ENCODE measurements at places on chromosomes 12 and 14.

GRCh38 chr14:83924259-83924658 is 1605.7 kb upstream of the FLRT2 start:
- ATAC-seq, result no peak

GRCh38 chr12:57191410-57191809 is 25.2 kb upstream of the NXPH4 start:
- ATAC-seq, result no peak

- ATAC-seq, result no peak
Measured at GRCh38 chr14:87745507-87746118, 247.4 kb downstream of the GALC start.

- ATAC-seq, result peak; percentile 90
Measured at GRCh38 chr14:57066887-57067513, 201.7 kb downstream of the EXOC5 start.

DNA sequence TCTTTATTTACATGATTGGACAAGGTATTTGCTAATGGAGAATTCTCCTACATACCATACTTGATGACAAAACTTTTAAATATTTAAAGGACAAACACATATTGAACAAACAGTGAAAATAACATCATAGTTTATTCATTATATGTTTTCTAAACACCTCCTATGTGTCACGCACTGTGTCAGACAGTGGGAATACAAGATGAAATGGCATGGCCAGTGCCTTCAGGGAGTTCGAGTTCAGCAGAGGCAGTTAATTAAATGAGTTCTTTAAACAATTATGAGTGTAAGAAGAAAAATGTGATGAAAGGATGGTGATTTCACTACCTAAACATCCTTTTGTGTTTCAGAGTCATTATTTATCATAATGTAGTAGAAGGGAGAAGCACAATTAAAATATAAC is 159.8 kb downstream of the KCNH5 start:
- ATAC-seq, result no peak

DNA sequence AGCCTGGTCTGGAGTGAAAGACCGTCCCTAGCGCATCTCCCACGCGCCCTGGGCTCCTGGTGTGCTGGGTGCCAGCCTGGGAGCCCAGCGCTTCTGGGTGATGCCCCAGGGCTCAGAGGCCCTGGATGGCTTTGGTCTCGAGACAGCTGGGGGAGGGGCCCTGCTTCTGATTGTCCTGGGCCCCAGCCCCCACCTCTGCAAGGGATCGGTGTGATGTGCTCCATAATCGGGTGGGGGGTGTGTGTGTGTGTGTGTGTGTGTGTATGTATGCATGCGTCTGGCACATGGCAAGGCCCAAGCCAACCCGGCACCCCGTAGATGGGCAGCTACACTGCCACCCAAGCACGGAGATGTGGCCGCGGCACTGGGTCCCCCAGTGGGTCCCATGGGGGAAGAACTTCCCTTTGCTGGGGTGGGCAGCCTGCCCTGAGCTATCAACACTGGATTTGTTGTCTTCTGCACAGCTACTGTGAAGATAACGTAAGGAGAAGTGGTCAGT is 3.1 kb downstream of the ZBTB42 start:
- no peak for ATAC-seq

- no peak for ATAC-seq
Measured at GRCh38 chr14:105538481-105539049, 12.2 kb downstream of the TMEM121 start.

DNA sequence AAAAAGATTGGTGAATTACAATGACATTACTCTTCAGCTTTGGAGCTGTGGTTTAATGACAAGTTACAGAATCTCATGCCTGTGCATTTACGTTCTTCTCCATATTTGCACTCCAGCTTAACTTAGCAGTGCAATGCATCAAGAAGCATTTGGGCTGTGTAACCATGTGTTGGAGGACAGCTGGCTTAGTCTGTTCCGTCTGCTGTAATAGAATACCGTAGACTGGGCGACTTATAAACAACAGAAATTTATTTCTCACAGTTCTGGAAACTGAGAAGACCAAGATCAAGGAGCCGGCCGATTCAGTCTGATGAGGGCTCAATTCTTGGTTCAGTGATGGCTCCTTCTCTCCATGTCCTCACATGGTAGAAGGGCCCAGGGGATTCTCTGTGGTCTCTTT is 943.5 kb downstream of the BCL11B start:
- ATAC-seq, result no peak

DNA sequence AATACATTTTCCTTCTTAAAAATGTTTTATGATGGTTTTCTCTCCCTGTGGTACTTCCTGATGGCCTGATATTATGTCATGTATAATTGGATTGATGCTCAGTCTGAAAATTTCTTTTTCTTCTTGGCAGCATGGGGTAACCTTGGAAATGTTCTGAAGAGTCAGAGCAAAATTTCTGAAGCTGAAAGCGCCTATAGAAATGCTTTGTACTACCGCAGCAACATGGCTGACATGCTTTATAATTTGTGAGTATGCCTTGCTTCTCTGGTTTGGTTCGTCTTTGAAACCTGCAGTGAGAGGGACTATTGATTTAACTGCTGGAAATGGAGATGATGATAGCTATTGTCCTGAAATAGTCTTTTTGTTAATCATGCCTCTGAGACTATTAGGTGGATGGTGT is 243.6 kb downstream of the TMTC2 start:
- ATAC-seq, result no peak

GRCh38 chr14:22829661-22830442 is at the start of gene MRPL52:
Gene MRPL52 (plus strand): TSS chr14:22829887. CDS start chr14:22829913, 26 bp downstream.
- peak; percentile 97 for ATAC-seq

DNA sequence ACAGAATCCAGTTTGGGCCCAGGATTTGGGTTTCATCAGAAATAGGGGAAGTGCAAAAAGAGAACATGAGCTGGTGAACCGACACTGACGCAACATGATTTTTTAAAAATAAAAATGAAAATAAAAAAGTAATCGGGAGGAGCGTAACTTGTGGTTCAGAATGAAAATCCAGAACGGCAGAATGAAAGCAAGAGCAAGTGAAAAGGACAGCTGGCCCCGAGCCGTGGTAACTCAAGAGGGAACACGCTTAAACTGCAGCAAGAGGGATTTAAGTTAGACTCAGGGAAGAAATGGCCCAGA is 1.6 kb downstream of the SLC6A12 start:
- no peak for ATAC-seq

DNA sequence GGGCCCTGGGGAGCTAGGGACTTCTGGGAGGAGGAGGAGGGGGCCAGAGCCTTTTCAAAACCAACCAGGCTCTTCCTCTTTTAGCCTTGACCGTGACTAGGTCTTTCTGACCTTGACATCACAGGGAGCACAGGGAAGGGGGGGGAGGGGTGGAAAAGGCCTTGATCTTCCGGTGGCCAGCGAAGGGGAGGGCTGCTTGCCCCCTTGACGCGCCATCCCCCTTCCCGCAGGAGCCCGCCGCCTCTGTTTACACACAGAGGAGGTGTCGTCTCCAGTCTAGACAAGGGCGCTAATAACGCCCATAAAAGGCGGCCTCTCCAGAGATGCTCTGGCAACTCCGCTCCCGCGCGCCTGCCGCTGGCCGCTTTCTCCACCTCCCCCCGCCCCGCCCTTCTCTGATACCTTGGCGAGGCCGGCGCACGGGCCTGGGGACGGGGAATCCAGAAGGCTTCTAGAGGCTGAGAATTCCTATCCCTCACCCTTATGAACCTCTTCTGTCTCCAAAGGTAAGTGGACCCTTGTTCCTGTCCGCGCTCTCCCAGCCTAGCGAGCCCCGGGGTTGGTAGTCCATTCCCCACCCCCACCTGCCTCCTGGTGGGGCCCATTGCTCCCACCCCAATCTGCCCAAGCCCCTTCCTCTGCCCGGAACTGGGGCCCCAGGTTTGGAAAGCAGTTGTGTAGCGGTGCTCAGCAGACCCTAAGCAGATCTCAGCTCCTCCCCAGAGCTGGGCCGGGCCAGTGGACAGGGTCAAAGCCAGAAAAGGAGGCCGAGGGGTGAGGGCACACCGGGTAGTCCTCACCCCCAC is 4.9 kb upstream of the HOXC12 start:
- no peak for ATAC-seq

DNA sequence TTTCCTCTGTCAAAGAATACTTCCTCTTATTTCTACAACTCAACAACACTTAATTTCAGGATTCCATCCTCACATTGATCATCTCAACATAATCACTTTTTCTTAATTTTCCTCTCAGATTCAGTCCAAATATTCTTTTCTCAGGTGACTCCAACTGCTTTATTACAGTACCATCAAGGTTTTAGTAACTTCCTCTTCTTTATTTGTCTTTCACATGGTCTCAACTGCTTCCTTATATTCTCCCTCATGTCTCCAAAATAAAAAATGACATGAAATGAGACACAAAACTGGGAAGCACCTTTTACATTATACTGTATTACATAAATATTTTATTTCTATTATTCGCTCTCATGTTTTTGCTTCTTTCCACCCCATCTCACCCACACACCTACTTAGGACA is 55.5 kb downstream of the PPP2R5E start:
- no peak for ATAC-seq

DNA sequence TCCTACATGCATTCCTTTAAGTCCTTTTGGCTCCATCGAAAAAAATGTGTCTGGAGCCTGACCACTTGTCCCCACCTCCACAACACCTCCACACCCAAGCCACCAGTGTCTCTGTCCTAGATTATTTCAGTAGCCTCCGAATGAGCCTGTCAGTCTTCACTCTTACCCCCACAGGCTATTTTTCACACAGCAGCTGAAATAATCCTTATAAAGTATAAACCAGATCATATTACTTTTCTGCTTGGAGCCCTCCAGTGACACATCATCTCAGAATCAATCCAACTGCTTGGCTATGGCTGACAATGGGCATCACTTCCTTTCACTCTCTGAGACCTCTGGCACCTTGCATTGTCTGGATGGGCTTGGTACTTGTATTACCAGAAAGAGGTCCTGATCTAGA is 44.9 kb downstream of the BBS10 start:
- peak; percentile 55 for ATAC-seq

DNA sequence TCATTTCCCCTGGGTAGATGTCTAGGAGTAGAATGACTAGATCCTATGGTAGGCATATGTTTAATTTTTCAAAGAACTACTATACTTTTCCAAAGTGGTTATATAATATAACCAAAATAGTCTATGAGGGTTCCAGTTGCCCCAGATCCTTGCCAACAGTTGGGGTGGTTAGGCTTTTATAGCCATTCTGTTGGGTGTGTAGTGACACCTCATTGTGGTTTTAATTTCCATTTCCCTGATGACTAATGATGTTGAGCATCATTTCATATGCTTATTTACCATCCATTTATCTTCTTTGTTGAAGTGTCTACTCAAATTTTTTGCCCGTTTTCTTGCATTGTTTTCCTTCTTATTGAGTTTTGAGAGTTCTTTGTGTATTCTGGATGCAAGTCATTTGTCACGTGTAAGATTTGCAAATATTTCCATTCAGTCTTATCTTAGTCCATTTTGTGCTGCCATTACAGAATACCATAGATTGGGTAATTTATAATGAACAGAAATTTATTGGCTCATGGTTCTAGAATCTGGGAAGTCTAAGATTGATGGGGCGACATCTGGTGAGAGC is 4.7 kb downstream of the SYNE2 start:
- no peak for ATAC-seq

- ATAC-seq, result no peak
Measured at GRCh38 chr12:53378222-53378621, 1.8 kb upstream of the SP1 start.

DNA sequence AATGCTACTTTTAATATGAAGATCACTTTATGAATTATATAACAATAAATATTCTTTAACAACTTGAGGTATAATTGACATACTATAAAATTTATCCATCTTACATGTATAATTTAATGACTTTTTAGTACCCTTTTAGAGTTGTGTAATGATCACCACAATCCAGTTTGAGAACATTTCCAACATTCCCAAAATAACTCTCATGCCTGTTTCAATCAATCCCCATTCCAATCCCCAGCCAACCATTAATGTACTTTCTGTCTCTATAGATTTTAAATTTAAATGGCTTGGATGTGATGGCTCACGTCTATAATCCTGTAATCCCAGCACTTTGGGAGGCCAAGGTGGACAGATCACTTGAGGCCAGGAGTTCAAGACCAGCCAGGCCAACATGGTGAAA is 23.5 kb upstream of the FRMD6 start:
- no peak for ATAC-seq

DNA sequence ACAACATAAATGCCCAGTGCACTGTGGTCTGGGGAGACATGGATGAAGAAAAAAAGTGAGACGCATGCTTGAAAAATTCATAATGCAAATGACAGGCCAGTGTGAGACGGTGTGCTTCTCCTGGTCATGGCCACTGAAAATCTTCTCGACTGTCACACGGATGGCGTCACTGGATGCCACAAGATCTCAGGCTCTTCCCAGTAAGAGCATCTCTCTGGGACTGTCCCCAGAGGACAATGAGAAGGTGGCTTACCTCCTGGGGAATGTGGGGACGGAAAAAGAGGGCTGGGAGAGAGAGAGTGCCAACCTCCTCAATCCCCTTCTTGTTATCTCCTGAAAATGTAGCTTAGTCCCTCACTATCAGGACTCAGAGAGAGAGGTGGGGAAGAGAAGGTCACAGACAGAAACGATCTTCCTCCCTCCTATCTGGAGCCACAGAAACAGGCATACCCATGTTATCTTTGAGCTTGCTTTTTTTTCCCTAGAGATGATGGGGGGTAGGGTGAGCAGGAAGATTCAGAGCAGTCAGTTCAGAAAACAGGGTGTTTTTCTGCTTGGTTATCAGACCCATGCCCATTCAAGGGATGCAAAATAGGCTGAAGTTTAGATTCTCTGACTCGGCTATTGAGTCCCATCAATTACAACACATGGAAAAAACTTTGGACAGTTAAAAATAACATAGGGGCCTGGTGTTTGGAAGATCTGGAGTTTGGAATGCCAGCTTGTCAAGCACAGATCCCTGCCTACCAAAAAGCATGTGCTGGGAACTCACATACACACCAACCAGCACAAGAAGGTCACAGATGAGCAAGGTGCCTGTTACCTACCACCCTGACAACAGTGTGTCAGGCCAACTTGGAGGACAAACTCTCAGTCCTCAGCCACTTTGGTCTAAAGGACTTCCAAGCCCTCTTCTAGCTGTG is 24.2 kb downstream of the DPF3 start:
- ATAC-seq, result no peak

GRCh38 chr12:68813242-68813593 is 5.2 kb downstream of the MDM2 start:
- ATAC-seq, result no peak

GRCh38 chr12:26277506-26278246 is 82.3 kb downstream of the SSPN start:
- no peak for ATAC-seq

GRCh38 chr14:90407230-90407629 is 10.4 kb downstream of the CALM1 start:
- ATAC-seq, result no peak

DNA sequence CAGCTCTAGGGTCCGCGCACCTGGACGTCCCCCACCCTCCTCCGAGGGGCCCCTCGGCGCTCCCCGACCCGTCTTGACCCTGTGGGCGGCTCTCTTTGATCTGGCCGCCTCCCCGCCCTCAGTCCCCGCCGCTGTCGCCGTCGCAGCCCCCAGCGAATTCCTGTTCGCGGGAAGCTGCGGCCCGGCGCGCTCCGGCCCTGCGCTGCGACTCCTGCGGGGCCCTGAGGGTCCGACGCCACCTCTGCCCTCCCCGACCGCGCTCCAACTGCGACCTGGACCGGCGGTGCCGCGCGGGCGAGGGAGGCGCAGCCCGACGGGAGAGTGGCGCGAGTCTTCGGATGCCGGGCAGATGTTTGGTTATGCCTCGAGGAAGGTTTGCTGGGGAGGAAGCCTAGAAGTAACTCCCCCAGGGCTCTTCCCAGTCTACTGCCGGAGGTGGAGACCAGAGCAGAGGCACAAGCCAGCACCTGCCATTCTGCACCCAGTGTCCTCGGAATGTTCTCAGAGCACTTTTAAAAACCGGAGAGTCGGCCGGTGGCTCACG is 440 bp upstream of the ISM2 start:
- peak; percentile 15 for ATAC-seq

GRCh38 chr14:102633906-102634595 is 41.6 kb downstream of the RCOR1 start:
- no peak for ATAC-seq
